Smooth muscle cell of trachea (primary cell): ENCODE measurements at places on chromosomes 13 and 19. TPM values are rescaled to one million over a fixed set of nuclear protein-coding genes. Genes with fewer than 3 reads are reported as not detected.

N4BP2L1 gene
- total RNA-seq: 2.5 and 4.5 TPM in 2 replicates

SYT5 gene
- 0.15 and 0.17 TPM in 2 replicates for total RNA-seq

SYCN gene
- not detected in 2 replicates for total RNA-seq

CLEC17A gene
- under 0.01 TPM in 2 replicates for total RNA-seq

APLP1 gene
- 5.1 and 11.7 TPM in 2 replicates for total RNA-seq

MZT1 gene
- total RNA-seq: 5.1 and 12.9 TPM in 2 replicates

FGF14 gene
- 0.17 and 1.7 TPM in 2 replicates for total RNA-seq

DZIP1 gene
- total RNA-seq: 50.0 and 52.7 TPM in 2 replicates

PNMA8B gene
- total RNA-seq: 2.8 and 5.6 TPM in 2 replicates

EVI5L gene
- 19.2 and 32.6 TPM in 2 replicates for total RNA-seq

C19orf38 gene
- 0.58 and 1.7 TPM in 2 replicates for total RNA-seq

SMG9 gene
- 8.6 and 9.3 TPM in 2 replicates for total RNA-seq

KLK12 gene
- total RNA-seq: not detected in 2 replicates

NANOS3 gene
- total RNA-seq: 0.66 TPM in 1 of 2 replicates, not detected in the other

NDUFA13 gene
- total RNA-seq: 181 TPM in 2 replicates

ZNF730 gene
- total RNA-seq: 0.33 and 2.6 TPM in 2 replicates

GARIN5A gene
- total RNA-seq: 0.15 and 0.33 TPM in 2 replicates
